ENCODE measurements at places on chromosomes 1 and 21. TPM values are rescaled to one million over a fixed set of nuclear protein-coding genes. Genes with fewer than 3 reads are reported as not detected.

C1orf116 gene
- under 0.01 TPM for total RNA-seq

PSRC1 gene
- 3.8 TPM for total RNA-seq

CCDC185 gene
- total RNA-seq = not detected

VWA1 gene
- total RNA-seq = 3.4 TPM

TMCO2 gene
- total RNA-seq = not detected

LYSMD1 gene
- 5.0 TPM for total RNA-seq

PLA2G2F gene
- not detected for total RNA-seq

C1orf74 gene
- total RNA-seq = 2.0 TPM

CHIA gene
- not detected for total RNA-seq
